RWPE1 (cell line): ENCODE measurements at places on chromosomes 16 and 17.

DNA sequence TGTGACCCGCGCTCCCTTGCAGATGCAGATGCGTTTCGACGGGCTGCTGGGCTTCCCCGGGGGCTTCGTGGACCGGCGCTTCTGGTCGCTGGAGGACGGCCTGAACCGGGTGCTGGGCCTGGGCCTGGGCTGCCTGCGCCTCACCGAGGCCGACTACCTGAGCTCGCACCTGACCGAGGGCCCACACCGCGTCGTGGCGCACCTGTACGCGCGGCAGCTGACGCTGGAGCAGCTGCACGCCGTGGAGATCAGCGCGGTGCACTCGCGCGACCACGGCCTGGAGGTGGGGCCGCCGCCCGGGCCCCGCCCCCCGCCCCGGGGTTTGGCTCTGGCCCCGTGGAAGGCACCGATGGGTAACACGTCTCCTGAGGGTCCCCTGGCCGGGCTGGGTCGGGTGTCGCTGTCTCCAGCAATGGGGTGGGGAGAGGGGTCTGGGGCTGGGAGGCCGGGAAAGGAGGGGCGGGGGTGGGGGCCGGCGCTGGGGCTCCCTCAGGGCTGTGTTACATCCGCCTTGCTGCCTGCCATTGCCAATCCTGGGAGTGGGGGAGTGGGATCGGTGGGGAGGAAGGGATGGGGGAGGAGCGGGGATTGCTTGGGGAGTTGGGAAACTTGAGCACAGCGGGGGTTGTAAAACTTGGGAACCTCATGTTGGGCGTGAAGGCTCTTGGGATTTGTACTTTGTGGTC lies 737 bp downstream of the NUDT16L1 start:
- peak; percentile 36 for DNase-seq

GRCh38 chr16:9152649-9153501 lies 61.4 kb downstream of the HAPSTR1 start:
- no peak for DNase-seq

- no peak for DNase-seq
Observed at GRCh38 chr16:47316442-47317015, 144.3 kb downstream of the ITFG1 start.

- DNase-seq = peak; percentile 94
Observed at GRCh38 chr17:36463916-36464764, 22.3 kb upstream of the ZNHIT3 start.

GRCh38 chr17:9380361-9380760 lies 195.3 kb downstream of the STX8 start:
- no peak for DNase-seq

- no peak for DNase-seq
Observed at GRCh38 chr17:8345951-8346665, 6.5 kb downstream of the ODF4 start.

DNA sequence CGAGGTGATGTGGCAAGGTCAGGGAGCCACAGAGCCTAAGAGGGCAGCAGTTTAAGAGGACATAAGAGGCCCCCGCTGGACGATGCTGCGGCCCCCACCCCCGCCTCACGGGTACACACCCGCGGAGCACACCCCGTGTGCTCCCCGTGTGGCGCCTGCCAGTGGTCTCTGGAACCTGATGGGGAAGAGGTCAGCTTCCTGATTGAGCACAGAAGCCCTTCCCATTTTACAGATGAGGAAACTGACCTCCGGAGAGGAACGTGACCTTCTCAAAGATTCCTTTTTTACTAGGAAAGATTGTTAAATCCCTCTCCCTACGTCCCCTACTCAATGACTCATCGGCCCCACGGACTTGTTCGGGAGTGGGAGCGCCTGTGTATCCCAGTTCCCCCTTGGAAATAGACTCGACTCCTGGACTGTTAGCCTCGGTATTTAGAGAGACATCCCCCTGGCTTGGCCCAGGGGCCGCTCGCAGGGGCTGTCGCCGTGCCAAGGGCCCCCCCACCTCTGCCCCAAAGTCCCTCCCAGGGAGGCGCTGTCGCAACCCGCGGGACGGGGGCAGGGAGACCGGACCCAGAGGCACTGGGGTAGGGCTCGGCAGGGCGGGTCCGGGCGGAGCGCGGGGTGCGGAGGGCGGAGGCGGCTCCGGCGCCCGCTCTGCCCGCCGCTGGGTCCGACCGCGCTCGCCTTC lies at the start of gene ABCC3:
ABCC3 (plus strand) TSS at position 658 of the 691 bp plus-strand sequence. CDS start 56 bp downstream, outside the sequence.
- peak; percentile 68 for DNase-seq

GRCh38 chr17:59651346-59651745 lies 31.7 kb downstream of the CLTC start:
- DNase-seq = no peak

DNA sequence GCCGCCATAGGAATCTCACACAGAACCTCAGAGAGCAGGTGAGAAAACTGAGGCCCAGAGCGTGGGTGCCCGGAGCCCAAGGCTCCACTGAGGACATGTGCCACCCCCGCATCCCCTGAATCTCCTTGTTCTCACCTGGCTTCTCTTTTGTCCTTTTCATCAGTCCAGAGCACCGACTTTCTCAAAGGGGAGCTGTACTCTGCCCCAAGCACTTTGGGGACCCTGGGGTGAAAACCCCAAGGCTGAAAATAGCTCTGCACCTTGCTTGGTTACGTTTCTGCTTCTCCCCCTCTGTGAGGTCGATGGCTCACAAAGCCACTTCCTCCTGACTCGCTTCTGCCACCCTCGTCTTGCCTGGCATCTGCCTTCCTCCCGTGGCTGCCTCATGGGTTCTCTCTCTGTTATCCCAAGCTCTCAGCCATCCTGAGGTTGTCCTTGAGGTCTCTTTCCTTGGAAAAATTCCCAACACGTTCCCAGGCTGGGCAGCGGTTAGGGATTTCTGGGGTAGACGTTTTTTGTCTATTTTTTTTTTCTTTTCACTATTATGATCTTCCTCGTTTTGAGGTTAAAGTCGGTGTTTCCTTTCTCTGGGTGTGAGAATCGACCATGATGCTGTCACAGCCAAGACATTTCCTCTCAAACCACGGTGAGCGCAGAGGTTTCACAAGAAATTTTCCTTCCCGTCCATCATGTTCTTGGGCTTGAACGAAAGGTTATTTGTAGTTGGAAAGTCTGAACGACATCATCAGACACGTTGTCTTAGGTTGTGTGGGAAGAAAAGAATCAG lies 37.2 kb downstream of the IRF8 start:
- DNase-seq = no peak

- no peak for DNase-seq
Observed at GRCh38 chr17:27564463-27564862, 66.5 kb upstream of the LGALS9 start.

GRCh38 chr17:68860941-68861340 lies 94.3 kb downstream of the ABCA8 start:
- DNase-seq = no peak

DNA sequence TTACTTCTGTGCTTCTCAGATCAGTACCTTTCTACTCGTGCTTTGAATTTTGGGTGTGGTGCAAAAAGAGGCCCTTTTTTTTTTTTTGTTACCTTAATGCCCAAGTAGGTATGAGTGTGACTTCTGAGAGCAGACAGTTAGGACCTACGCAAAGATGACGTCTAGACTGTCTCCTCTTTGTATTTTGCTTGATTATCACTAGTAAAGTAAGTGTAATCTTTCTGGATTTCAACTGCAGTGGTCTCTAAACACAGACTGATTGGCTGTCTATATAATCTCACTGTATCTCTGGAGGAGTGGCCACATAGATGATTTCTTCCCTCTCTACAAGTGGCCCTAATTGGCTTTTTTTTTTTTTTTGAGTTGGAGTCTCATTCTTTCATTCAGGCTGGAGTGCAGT lies 11.5 kb upstream of the CDK5R1 start:
- no peak for DNase-seq

DNA sequence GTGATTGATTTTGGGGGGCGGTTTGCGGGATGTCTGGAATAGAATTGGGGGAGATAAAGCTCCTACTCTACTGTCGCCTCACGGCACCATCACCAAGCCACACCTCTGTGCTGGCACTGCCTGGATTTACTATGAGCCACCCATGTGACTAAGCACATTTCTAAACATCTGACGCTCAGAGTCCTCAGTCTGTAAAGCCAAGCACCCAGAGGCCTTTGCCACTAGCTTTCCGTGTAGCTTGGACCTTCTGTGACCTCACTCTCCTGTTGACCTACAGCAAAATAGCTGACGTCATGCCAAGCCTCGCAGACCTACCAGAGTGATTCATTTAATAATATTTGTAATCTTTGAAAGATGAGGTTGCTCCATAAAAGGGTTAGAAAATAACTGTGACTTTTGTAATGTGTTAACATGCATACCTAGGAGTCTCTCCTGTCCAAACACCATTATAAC lies 38.5 kb upstream of the MYOCD start:
- DNase-seq = peak; percentile 4

DNA sequence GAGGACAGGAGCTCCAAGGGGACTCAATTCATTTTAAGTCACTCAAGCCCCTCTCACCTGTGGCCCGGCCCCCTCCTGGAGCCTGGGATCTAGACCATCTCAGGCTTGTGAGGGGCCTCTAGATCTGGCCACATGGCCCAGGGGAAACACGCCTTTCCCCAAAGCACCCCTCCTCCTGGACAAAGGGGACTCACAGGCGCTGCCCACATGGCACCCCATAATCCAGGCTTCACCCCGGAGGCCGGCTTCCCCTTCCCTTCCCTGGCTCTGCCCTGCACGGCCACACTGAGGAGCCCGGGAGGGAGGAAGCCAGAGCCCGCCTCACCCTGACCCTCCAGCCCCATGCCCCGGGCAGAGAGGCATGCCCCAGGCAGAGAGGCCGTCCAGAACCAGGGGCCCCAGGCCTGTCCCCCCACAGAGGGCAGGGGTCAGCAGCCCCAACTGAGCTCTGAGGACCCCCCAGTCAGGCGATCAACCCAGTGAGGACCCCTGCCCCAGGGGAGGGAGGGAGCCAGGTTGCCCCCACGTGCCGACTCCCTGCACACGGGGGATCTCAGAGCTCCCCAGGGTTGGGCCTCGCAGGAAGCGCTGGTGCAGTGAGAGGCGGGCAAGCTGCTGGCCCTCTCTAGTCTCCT lies 10.9 kb downstream of the HS3ST6 start:
- DNase-seq = no peak

- DNase-seq = no peak
Observed at GRCh38 chr16:28503470-28504259, 3.0 kb downstream of the IL27 start.
